ENCODE measurements at places on chromosomes 11 and 22.

- DNase-seq: no peak
Observed at GRCh38 chr22:25060522-25061071, 108.1 kb downstream of the KIAA1671 start.

- DNase-seq: no peak
Observed at GRCh38 chr22:47474464-47474863, 712.0 kb downstream of the TBC1D22A start.

- DNase-seq: no peak
Observed at GRCh38 chr11:24206030-24206429, 290.8 kb upstream of the LUZP2 start.

- DNase-seq: no peak
Observed at GRCh38 chr22:17264321-17265052, 45.3 kb upstream of the ADA2 start.

GRCh38 chr11:132555617-132556016, 976.7 kb downstream of the OPCML start:
- no peak for DNase-seq

- no peak for DNase-seq
Observed at GRCh38 chr11:63961608-63962412, 12.6 kb upstream of the COX8A start.

DNA sequence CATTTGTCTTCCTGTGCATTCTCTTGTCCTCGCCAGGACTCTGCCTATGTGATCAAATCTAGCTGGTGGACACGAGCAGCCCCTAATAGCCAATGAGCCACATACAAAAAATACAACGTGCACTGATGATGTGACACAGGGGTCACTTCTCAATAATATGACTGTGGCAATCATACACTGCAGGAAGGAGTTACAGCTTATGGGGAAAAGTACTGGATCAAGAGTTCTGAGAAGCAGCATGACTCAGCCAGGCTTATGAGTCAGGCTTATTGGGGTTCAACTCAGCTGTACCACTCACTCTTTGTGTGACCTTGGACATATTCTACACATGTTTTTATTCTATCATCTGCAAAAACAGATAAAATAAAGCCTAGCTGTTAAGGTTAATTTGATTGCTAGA, 889.4 kb upstream of the TENM4 start:
- no peak for DNase-seq

DNA sequence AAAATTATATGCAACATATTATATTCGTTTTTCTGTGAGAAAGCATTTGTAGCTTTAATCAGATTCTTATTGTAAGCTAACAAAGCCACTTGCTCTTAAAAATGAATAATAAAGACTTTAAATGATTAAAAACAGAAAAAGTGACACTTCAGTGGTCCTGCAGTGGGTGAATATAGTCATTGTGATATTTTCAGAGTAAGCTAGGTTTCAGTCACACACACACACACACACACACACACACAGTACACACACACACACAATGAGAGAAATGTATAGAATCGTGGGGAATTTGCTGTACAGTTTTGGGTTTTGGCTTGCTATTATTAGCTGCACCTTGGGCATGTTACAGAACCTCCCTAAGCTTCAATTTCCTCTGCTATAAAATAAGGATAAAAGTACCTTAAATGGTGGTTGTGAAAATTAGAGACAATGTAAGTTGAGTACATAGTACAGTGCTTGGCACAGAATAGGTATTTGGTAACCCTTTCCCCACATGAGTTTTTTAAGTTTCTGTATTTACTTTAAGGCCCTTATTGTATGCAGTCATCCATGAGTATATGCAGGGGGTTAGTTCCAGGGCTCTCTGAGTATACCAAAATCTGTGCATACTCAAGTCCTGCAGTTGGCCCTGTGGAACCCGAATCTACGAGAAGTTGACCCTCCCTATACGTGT, 39.8 kb downstream of the CSTPP1 start:
- no peak for DNase-seq

DNA sequence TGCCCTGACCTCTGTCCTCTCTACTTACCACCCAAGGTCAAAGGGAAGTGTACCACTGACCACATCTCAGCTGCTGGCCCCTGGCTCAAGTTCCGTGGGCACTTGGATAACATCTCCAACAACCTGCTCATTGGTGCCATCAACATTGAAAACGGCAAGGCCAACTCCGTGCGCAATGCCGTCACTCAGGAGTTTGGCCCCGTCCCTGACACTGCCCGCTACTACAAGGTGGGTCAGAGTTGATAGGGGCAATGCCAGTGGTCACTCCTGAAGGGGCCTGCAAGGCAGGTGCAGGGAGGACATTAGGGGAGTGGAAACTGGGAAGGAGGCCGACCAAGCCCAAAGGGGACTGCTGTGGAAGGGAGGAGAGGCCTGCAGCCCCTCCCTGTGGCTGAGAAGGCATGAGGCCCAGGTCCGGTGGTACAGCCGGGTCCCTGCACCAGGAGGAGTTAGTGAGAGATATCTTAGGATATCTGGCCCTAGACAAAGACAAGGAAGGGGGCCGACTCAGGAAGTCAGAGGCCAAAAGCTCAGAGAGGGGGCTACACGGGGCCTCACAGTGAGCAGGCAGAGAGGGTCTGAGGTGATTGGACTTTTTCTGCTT, 17.9 kb downstream of the POLR3H start:
- no peak for DNase-seq

DNA sequence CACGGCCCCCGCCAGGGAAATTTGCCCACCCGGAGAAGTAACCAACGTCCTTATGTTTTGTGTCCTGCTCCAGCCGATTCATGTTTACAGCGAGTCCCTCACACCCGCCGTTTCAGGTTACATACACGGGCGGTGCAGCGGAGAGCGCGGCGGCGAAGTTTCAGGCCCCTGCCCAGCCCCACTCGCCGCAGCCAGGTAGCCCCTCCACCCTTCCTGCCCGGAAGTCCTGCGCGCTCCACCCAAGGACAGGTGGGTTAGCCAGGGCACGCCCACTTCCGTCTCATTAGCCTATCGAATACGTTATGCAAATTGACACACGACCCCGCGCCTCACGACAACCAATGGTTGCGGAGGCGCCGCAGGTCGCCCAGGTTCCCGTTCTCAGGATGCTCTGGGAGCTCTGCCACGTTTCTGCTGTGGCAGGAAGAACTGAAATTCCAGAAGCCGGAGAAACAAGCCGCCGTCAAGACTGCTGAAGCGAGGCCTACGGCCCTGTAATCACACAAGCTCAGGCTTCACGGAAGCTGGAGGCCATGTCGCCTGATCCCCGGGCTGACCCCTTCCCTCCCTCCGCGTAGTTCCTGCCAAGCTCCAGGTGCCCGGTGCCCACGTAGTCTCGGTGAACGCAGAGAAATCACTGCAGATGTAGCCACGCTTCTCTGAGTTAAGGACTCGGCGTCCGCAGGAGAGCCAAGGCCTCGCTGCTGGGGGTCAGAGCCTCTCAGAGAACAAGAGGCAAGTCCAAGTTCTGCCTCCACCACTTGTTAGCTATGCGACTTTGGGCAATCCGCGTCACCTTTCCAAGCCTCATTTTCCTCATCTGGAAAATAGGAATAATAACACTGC, 22.4 kb upstream of the MYH9 start:
- peak; percentile 72 for DNase-seq

- no peak for DNase-seq
Observed at GRCh38 chr22:45966320-45966894, 10.6 kb downstream of the WNT7B start.

GRCh38 chr11:36376888-36377758, 81.0 kb downstream of the PRR5L start:
- peak; percentile 51 for DNase-seq

DNA sequence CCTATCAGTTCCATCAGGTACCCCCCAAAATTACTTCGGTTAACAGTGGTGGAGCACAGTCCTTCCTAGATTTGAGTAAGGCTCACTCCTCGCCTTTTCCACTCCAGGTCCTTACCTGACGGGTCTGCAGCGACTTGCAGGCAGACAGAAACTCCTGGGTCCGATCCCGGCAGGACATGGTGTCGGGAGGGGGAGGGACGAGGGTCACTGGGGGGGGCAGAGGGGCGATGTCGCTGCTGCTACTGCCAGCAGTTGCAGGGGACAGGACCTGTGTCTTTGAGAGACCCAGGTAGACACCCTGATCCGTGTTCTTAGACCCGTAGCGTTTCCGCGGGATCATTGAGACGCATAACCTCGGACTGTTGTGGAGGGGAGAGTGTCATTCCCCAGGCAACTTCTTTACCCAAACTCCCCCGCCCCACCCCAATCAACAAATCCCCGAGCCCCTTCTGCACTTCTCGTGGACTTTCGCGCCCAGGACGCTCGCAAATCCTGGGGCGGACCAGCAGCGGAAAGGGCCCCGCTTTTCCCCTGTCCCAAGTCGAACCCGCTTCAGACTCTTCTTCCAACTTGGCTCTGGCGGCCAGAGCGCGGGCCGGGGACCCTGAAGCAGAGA, 839 bp downstream of the STX5 start:
- DNase-seq: peak; percentile 4

DNA sequence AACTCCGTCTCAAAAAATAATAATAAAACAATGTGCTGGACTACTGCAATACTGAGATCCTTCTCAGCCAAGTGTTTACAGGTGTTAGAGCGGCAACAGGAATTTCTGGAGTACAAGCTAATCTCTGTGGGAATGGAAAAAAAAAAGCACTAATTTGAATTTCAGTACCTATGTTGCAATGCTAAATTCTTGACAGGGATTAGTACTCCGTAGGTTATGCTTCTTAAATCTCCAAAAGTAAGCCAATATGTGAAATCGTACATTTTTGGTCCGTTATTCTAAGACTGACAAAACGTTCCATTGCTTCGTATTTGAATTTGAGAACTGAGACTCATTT, 1.1 kb downstream of the ATL3 start:
- DNase-seq: no peak

Measured in T-cell (primary cell).